Aorta (tissue), 5 donors: ENCODE measurements at places on chromosomes 1 and 21.

DNA sequence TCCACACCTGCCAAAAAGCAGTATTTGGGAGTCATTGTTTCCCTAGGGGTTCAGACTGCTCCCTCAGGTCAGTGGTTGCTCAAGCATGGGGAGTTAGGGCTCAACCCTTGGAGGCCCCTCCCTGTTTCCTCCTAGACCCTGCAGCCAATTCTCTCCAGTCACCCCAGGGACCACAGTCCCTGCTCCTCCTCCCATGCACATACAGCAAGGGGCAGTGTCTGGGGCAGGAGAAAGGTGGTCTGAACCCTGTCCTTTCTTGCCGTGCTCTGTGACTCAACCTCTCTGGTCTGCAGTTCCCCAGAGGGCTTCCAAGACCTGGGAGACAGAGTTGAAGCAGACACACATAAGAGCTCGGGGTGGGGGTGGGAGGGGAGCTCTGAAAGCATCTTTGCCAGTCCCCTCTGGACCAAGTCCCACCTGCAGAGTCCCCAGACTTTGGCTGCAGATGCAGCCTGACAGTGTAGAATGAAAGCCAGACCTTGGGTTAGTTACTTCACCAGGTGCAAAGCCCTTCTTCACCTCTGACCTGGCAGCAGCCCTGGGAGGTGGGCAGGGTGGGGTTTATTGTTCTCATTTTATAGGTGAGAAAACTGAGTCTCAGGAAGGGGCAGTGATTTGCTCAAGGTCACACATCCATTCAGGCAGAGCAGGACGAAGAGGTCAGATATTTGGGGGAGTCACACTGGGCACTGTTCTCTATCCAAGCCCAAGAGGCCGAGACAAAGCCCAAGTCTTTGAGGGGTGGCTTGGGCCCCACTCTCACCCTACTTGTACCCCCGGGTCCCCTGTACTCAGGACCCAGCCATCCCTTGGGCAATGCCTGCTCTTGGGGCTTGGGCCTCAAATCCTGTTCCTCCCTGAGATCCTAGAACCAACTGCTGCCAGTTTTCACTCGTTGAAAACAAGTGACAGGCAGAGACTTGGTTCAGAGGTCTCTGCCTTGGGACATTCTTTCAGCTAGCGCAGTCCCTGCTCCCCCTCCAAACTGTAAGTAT lies 748 bp downstream of the PDZK1IP1 start:
- DNase-seq = peak; percentile 58

GRCh38 chr1:64743954-64744491 lies 852 bp upstream of the RAVER2 start:
- DNase-seq = no peak

DNA sequence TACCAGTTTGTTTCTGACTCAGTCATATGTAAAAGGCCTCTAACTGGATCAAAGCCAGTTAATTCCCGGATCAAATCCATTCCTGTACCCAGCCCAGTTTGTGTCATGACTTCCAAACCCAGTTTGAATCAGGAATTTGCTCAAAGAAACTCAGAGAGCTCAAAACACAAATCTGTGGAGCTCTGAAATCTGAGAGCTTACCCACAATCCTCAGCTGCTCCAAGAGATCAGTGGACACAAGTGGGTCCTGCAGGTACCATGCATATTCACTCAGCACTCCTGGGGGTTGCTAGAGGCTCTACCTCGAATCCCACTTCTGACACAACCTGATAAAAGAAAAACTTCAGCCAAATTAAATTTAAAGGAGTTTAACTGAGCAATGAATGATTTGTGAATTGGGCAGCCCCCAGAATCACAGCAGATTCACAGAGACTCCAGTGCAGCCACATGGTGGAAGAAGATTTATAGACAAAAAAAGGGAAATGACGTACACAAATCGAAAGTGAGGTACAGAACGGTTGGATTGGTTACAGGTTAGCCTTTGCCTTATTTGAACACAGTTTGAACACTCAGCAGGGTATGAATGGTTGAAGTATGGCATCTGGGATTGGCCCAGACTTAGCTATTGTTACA lies 11.9 kb upstream of the MRPL55 start:
- DNase-seq = no peak

DNA sequence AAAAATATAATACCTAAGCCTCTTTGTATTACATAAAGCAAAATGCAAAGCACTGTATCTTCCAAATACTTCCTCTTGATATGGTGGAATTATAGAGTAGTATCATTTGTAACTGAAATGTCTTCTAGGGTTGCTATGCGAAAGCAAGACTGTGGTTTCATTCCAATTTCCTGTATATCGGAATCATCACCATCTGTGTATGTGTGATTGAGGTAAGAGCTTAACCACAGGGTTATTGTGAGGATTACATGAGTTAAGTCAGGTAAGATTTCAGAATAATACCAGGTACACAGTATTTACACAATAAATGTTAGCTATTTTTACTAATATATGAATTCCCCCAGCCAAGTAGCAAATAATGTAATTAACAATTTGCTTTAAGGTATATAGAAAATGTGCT lies 24.7 kb downstream of the CD53 start:
- DNase-seq = no peak

DNA sequence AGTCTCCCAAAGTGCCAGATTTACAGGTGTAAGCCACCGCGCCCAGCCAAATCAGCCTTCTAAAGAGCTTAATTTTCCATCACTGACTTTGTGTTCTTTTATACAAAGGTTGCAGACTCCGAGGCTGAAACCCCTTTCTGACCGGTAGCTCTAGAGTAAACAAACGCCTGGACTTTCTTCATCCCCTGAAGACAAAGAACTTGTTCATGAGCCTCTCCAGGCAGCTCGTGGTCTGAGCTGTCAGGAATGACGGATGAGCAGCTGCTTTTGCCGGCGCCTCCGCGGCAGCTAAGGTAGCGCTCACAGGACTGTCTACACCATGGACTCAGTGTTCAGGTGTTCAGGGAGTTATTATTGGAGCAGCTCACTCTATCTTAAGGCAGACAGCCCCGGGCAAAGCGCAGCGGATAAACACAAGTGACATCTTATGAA lies 128.5 kb upstream of the ERRFI1 start:
- DNase-seq = no peak

DNA sequence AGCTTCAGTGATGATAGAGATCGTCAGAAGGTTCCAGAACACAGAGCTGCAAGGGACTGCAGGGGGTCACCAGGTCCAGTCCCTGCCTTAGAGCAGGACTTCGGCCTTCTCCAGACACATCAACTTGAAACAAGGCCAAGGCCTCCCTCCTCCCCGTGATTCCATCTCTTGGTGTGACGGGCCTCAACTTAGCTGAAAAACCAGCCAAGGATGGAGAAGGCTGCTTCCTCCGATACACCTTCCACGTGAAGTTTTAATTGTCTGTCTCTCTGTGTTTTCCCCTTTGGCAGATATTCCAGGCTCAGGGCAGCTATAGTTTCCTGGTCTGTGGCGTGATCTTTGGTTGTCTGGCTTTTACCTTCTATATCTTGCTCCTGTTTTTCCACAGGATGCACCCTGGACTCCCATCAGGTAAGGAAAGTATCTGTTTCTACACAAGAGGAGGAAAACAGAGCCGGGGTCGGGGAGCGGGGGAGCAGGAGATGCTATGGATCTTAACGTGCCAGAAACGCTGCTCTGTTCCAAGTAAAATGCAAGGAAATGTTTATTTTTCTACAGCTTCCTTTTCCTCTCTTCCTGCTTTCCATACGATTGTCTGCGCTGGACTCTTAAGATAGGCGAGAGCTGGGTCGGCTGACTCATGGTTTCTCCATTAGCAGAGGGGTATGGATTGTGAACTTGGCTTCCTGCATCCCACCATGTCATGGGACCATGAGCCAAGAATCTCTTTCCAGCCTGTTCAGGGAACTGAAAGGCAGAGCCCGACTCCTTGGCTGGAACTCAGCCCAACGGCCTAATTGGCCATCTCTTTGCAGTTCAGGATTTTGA lies 32.8 kb downstream of the ELK4 start:
- peak; percentile 90 for DNase-seq

DNA sequence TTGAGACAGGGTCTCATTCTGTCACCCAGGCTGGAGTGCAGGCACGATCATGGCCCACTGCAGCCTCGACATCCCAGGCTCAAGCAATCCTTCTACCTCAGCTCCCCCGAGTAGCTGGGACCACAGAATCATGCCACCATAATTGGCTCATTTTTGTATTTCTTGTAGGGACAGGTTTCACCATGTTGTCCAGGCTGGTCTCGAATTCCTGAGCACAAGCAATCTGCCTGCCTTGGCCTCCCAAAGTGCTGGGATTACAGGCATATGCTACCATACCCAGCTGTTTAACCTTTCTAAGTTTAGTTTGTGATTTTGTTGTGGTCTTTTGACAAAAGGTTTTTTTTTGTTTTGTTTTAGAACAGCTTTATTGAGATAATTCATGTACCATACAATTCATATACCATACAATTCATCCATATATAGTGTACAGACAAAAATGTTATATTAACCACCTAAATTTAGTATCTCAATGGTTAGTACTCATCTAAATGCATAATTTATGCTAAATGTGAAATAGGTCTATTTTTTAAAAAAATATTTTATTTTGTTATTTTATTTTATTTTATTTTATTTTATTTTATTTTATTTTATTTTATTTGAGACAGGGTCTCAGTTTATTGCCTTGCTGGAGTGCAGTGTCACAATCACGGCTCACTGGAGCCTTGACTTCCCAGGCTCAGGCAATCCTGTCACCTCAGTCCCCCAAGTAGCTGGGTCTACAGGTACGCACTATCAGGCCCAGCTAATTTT lies 8.9 kb downstream of the ZMPSTE24 start:
- no peak for DNase-seq

DNA sequence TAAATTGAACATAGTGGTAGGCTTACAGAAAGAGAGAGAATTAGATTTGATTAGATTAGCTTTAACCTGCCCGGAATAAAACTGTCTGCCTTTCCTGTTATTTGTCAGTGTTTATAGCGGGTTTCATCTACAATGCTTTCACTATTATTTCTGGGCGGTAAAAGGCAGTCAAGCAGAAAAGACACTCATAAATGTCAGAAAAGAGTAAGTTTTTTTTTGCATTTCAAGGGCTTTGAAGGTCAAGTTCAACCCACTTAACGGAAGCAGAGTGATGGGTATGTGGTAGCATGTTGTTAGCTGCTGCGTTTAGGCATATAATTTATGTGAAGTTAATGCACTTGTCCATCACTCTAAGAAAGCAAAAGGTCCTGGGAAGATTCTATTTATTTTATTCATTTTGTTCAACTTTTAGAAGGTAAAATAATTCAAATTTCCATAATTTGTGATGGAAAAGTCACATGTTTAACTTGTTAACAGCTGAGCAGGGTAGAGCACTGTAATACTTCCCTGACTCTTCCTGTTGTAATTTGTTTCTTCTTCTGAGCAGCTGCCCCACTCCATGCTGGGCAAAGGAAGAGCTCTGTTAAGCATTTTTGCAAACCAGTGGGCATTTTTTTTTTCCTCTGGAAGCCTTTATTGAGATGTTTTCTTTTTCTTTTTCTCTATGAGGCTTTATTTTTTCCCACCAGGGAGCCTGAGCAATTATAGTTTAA lies 220.1 kb downstream of the ST6GALNAC3 start:
- no peak for DNase-seq

DNA sequence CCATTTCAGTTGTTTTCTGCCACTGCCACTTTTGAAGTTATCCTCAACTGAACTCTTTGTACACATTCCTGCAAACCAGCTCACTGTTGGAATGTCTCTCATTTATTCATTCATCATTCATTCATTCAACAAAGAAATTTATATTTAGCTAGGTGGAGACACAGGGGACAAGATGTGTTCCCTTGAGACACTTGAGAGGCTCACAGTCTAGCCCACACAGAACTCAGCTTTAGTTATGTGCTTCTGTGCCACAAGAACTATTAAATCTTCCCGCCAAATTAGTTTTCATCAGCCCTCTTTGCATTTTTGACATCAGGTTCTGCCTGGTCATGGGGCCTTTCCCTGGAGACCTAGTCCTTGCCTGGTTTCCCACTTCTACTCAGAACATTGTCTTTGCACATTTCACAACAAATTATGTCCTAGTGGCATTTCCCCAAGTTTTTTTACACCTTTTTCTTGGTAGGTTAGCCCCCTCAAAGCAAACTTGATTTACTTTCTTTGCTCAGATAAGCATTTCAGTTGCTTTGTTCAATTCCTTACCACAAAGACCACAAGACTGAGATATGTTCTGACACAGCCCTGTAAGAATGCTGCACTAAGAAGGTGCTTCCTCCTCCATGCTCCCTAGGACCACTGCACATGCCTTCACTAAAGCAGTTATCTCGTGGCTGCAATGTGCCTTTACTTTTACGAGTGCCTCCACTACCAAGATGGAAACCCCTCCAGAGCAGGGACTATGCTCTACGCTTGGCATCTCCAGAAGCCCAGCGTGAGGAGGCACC lies 31.0 kb downstream of the ILDR2 start:
- DNase-seq = no peak

DNA sequence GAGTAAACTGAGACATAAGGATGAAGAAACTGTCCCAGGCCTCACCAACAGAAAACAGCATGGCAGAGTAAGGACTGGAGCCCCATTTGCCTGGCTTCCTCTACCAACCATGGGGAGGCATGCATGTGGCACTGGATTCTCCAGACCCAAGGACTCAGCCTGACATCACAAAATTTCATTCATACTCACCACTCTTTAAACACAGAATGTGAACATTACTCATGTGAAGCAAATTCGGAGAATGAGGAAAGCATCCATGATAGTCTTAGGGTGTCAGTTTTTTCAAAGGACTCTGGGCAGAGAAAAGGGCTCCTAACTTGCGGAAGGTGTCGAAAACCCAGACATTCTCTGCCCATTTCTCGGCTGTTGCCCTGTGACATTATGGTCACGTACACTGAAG lies 83.9 kb downstream of the PCNX2 start:
- DNase-seq = no peak

DNA sequence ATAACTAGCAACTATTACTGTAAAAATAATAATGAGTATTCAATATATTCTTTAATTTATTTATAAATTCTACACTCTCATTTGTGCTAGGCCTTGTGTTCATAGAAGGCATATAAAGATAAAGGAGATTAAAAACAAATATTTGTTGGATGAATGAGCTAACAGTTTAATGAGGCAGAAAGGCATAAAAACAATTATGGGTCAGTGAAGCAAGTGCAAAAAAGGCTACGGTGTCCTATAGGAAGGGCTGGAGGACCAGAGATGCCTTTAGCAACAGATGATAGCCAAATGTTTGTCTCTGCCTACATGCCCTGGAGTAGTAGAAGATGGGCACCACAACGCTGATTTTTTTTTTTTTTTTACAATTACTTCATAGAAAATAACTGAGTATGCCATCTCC lies 45.7 kb downstream of the PTGS2 start:
- no peak for DNase-seq
